ENCODE measurements at places on chromosomes 5 and 9.

GRCh38 chr5:133952729-133953567, 15.5 kb downstream of the C5orf15 start:
- DNase-seq = peak; percentile 95

GRCh38 chr9:35516479-35516878, 26.6 kb downstream of the RUSC2 start:
- DNase-seq = peak; percentile 55

GRCh38 chr5:50691399-50692016, 25.1 kb downstream of the PARP8 start:
- DNase-seq = no peak

DNA sequence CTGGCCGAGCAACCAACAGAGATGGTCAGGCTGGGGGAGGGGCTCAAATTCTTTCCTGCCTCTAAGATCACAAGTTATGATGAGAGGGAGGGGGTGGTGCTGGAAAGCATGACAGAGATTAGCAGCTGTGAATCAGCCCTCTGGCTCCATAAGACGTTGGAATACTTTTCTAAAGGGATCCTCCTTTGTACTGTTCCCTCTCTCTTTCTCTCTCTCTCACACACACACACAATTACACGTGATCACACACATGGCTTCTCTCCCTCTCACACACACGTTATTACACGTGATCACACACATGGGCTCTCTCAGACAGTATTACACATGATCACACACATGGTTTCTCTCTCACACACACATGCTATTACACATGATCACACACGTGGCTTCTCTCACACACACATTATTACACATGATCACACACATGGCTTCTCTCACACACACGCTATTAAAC, at the start of gene SLC45A2:
Gene SLC45A2, minus strand, starts transcription at position 23 of the 454 bp plus-strand sequence. CDS start 110 bp downstream, outside the sequence.
- DNase-seq = no peak

- DNase-seq = no peak
These were observed 27.3 kb upstream of the CTNNAL1 start for GRCh38 chr9:109040571-109040970.

- DNase-seq = no peak
These were observed 84.3 kb upstream of the HAND1 start for GRCh38 chr5:154562244-154562880.

- DNase-seq = no peak
These were observed 39.9 kb upstream of the EQTN start for GRCh38 chr9:27336829-27337228.

GRCh38 chr5:124730381-124730780, 16.1 kb downstream of the ZNF608 start:
- no peak for DNase-seq

- DNase-seq = no peak
These were observed 34.7 kb upstream of the MYO10 start for GRCh38 chr5:16970826-16971225.

DNA sequence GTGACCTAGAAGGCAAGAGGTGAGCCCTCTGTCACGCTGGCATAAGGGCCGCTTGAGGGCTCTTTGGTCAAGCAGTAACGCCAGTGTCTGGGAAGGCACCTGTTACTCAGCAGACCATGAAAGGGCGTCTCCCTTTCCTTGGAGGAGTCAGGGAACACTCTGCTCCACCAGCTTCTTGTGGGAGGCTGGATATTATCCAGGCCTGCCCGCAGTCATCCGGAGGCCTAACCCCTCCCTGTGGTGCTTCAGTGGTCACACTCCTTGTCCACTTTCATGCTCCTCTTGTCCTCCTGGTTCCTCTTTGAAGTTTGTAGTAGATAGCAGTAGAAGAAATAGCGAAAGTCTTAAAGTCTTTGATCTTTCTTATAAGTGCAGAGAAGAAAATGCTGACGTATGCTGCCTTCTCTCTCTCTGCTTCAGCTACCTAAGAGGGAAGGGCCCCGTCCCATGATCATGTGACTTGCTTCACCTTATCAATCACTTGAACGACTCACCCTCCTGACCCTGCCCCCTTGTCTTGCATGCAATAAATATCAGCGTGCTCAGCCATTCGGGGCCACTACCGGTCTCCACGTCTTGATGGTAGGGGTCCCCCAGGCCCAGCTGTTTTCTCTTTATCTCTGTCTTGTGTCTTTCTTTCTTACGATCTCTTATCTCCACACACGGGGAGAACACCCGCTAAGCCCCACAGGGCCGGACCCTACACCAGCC, 16.7 kb upstream of the SCGB3A1 start:
- DNase-seq = no peak

DNA sequence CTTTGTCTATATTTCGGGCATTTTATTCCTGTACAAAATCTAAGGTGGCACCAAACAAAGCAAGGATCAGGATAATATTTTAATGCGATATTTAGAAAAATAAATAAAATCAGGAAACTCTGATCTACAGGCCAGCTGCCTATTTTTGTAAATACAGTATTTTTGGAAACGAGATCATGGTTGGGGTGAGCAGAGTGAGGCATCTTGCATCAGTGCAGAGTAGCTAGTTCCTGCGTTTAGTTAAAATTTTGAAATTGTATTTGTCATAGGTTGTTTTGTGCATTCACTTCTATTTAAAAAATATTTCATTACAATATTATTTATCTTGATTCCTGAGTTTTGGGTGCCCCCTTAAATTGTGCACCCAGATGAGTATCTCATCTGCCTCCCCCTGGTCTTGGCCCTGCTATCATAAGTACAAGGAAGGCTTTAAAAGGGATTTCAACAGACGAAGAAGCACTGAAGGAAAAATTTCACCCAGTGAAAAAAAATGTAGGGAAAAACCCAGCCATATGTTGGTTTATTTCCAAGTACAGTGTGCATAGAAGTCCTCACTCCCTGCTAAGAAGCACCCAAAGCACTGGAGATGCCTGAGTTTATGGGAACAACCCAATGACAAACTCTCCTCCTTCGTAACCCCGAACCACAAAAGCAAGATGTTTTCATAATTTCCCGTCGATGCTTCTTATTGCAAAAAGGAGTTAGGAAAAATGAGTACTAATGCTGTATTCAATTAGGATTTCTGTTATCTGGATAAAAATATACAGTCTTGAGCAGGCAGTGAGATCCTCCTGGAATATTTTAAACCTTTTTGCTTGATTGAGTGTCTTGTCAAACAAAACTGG, 304.7 kb upstream of the CLINT1 start:
- no peak for DNase-seq

GRCh38 chr5:125536582-125536981, 790.1 kb upstream of the ZNF608 start:
- DNase-seq = peak; percentile 40

DNA sequence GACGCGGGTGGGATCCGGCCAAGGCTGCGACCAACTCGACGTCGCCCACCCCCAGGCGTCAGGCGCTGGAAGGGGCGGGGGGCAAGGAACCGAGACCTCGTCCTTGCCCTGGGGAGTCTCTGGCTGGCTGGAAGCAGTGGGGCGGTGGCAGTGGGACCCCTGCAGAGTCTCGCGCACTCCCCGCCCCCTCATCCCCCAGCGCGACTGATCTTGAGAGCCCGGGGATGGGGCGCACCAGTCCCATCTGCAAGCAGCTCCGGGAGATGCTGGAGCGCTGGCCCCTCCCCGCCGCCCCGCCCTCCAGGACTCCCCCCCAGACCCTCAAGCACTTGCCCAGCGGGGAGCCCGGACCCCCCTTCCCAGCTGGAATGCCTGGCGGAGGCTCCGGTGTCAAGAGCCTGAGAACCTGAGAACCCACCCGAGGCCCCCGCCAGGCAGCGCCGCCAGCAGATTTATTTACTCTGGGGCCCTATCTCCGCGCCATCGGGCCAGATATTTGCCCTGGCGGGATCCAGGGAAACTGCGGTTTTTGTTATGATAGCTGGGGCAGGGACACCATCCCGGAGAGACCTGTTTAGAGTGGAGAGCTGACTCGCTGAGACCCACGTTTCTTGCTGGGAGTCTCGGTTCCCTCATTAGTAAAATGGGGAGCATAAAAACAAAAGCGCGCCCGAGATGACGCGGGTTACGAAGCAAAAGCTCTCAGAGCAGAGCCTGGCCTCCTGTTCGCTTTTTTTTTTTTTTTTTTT, 1.2 kb downstream of the PRRT1B start:
- DNase-seq = no peak

- DNase-seq = no peak
These were observed 492 bp downstream of the ATG12 start for GRCh38 chr5:115840873-115841272.

GRCh38 chr5:124050120-124050770, 538.3 kb downstream of the CSNK1G3 start:
- no peak for DNase-seq
